ENCODE measurements at places on chromosomes 2 and 18.

DNA sequence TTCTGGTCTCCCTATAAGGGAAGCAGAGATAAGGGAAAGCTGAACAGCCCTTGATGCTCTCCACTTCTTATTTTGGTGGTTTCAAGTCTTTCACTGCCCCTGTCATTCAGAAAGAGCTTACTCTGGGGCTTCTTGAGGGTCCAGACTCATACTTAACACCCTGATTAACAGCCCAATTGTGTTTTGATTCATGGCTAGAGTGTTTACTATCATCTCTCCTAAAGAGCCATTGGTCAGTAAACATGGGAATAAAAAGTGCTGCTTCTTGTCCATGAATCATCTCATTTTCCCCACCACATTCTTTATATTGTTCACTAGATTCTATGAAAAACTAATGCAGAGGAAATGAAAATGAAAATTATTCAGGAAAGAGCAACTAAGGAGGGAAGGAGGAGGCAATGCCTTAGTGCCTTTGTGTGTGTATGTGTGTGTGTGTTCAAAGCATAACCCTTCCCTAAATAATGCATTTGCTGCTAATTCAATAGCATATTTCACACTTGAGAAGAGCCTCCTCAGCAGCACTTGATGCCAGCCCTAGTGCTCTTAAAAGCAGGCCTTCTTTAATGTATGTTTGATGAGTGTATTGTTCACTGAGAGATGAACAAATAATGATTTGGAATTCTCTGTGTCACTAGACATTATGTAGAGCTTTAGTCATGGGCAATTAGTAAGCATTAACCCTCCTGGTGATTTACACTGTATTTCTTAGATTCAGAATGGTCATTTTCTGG, 63.5 kb downstream of the DCC start:
- DNase-seq: no peak

- DNase-seq: peak; percentile 9
Observed at GRCh38 chr2:232668805-232669444, 28.2 kb upstream of the GIGYF2 start.

GRCh38 chr2:207503234-207503633, 26.5 kb upstream of the CREB1 start:
- no peak for DNase-seq

DNA sequence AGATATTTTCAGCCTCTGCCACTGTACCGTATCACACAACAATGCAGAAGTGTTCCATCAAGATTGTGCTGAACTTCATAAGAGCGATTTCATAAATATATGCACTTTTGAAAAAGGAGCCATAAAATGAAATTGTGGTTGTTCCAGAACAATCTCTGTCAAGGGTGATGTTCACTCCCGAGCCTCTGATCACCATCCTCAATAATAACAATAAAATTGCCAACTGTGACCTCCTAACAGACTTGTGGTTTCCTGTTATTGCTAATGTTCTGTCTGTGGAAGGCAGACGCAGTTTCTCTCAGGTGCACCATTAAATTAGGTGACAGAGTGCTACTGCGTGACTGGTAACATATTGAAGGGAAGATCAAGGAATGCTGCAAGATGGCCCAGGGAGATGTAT, 383.7 kb downstream of the SOCS6 start:
- no peak for DNase-seq

DNA sequence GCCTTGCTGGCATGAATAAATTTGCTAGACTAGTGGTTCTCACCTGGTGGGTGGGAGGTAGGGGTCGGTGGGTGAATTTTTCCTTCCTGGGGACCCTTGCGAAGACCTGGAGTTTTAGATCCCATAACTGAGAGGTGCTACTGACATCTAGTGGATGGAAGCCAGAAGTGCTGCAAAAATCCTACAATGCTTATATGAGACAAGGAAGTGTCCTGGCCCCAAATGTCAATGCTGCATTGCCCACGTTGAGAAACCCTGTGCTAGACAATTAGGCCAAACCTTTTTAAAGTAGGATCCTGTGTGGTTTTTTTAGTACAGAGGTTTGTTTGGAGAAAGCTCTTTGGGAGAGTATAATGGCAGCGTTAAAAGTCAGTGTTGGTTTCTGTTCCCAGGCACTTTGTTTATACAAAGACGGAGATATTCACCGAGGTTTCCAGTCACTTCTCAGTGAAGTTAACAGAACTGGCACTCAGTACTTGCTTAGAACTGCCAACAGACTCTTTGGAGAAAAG, 9.6 kb downstream of the SERPINB8 start:
- peak; percentile 42 for DNase-seq

GRCh38 chr2:112958428-112959108, 19.2 kb upstream of the IL36G start:
- DNase-seq: peak; percentile 21

DNA sequence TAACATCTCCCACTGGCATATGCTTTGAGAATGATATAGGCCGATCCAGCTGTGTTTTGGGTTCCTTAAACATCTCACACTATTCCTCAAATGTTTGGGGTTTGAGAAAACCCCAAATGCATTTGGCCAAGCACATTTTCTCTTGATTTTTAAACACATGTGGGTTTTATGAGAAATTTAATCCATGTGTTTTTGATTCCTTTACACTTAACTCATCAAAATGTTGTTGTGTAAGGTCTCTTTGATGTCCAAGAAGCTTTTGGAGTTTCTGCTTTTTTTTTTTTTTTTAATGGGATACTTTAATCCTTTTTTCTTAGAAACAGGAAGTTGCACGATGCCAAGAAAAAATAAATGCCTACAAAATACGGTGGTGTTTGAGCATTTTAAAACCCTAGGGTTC, 339.8 kb upstream of the TCF4 start:
- DNase-seq: no peak

DNA sequence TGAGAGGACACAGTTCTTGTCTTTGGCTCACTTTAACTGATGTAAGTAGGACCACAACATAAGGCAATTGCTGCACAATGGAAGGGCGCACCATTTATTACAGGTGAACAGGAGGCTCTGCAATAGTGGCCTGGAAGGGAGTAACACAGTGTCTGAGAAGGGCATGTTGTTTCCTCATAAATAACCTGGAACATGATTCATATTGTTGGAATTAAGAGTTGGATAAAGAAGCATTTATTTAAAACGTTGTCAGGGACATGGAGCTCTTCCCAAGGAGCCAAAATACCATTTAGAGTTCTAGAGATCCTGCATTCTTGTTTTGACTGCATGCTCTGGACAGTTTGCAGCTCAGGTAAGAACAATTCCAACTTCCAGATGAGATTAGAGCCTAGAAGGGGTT, 110.4 kb downstream of the PLCL1 start:
- no peak for DNase-seq

- no peak for DNase-seq
Observed at GRCh38 chr2:120764991-120765677, 29.5 kb downstream of the GLI2 start.

DNA sequence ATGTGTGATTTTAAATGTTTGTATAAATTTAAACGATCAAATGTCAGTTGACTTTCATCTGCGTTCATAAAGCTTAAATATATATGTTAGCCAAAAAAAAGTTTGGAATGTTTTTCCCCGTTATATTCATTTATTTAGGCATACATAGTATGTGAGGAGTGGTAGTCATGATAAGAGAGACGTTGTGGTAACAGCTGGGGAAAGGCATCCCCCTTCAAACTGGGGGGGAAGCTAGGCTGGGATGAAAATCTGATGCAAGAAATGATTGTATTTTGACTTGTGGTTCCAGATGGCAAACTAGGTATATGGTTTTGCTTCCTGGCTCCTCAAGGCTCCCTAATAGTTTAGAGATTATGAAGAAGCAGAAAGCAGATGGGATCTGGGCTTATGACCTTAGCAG, 30.1 kb downstream of the ITGA6 start:
- DNase-seq: no peak

DNA sequence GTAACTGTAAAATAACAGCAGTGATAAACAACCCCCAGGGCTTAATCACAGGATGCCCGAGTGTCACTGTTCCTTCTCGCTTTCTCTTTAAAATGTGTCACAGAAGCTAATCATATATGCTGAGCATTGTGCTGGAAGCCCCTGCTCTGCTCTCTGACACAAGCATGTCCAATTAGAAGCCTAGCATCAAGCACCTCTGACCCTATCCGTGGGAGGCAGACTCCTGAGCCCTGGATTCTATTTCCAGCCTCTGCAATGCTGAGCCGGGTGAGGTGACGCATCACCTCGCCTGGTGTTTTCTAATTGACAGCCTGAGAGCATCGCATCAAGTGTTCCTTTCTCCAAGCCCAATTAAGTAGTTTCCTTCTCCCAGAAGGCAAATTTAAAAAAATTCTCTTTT, 19.7 kb upstream of the SCG2 start:
- DNase-seq: no peak

DNA sequence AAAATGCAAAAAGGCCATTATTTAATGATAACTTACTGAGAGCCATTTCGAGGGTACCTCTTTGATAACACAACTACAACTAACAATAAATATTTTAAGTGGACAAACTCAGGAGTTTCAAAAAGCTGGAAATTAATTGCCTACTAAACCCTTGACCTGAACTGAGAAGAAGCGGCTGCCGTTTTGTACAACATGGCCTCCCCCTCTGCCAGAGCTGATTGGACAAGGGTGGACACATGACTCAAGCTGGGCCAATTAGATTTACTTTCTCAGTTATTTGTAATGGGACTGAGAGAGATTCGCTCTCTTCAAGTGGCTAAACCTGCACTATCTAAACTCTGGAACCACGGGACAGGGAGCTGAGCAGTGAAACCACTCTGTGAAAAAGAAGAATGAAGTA, 135.9 kb upstream of the SERPINE2 start:
- no peak for DNase-seq

- peak; percentile 55 for DNase-seq
Observed at GRCh38 chr18:44895176-44895798, 214.6 kb downstream of the SETBP1 start.

- no peak for DNase-seq
Observed at GRCh38 chr2:171309455-171310286, 124.1 kb downstream of the METTL8 start.

DNA sequence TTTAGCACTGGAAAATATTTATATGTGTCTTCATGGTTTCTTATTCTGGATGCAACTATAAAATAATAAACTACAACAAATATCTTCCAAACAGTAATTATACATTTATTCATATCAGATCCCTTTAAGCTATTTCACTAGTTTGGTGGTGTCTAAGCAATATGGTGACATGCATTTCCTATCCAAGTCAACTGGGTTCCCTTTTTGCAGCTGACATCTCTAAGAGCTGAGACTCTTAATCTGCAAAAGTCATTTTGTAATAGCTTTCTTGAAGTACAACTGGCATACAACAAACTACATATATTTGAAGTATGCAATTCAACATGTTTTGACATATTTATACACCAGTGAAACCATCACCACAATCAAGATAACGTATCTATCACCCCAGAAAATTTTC, 59.9 kb upstream of the SLC1A4 start:
- no peak for DNase-seq

GRCh38 chr2:27527182-27527581, 30.5 kb downstream of the GCKR start:
- no peak for DNase-seq

DNA sequence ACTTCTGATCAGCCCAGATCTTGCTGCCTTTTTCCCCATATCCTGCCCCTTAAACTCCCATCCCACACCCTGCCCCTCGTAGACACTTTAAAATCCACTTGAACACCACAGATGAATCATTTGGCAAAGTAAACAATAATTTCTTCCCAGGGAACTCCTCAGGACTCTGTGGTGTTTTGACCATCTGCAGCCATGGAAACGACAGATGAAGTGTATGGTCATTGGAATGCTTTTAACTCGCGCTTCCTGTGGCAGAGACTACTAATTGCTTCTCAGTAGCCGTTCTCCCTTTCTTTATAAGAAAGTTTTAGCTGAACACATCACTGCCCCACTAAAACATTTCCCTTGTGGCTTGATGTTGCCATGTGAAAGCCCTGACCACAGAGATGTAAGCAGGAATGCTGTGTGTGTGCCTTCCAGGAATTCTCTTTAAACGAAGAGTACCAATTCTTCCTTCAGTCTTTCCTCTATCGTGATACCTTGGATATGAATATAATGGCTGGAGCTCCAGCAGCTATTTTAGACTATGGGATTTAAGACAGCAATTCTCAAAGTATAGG, 92.7 kb upstream of the PARD3B start:
- no peak for DNase-seq

DNA sequence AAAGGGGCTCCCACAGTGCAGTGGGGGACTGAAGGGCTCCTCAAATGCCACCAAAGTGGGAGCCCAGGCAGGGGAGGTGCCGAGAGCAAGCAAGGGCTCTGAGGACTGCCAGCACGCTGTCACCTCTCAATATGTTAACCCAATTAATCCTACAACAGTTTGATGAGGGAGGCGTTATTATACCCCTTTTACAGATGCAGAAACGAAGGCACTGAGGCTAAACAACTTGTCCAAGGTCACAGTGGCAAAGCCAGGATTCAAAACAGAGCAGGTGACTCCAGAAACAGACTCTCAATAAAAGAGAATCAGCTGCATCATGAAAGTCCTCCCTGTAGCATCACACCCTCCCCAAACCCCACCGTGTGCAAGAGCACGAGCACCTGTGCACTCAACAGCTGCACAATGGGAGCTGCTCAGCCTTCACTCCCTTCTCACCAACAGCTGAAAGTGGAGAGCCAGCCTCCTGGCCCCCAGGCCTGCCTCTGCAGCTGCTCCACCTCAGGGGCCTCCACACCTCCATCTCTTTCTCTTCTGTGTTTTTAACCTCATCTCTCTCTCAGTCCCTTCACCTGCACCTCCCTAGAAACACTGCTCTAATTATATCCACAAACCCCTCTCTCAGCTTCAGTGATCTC, 8.1 kb downstream of the NPC1 start:
- no peak for DNase-seq

GRCh38 chr2:207511851-207512250, 17.9 kb upstream of the CREB1 start:
- no peak for DNase-seq

DNA sequence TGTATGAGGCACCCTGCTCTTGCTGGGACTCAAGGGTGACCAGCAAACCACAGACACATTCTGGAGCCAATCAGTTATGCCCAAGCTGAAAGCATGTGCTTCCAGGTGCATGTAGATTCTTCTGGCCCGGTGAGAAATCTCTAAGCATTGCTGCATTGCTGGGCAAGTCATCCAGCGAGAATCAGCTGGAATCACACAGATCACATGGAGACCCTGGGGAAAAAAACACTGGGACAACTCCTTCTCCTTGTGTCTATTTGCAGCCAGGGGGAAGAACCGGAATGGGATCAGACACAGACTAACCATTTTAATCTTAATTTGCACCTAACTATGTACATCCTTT, 119.7 kb upstream of the KLF7 start:
- no peak for DNase-seq
